ENCODE measurements at places on chromosomes 2 and 18.
A peak's percentile ranks its signal among the peaks of the same experiment; 100 is the strongest.

DNA sequence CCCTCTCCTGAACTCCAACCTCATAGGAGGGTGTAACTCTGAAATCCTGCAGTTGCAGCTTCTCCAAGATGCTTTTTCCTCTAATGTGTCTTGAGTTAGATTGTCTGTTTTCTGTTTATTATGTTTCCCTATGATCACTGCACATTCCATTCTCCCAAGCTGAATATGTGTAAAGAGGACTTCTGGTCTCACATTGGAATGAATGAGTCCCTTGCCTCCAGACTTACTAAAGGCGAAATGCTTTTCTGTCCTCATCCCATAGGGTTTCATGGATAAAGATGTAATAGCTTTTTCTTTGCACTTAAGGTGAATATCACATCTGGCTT, 35.5 kb upstream of the CYP27A1 start:
- no peak for DNase-seq

DNA sequence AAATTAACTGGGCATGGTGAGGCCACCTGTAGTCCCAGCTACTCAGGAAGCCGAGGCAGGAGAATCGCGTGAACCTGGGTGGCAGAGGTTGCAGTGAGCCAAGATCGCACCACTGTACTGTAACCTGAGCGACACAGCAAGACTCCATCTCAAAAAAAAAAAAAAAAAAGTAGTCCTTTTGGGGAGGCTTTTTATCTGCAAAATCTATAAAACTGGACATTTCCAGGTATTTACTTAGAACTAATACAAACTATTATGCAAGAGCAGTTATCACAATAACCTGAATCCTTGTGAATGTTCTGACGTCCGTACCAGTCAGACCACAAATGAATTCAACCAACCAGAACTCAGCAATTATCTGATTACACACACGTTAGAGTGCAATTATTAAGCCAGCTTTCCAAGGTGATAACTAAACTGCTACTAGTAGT, 8.8 kb upstream of the RAPH1 start:
- no peak for DNase-seq

DNA sequence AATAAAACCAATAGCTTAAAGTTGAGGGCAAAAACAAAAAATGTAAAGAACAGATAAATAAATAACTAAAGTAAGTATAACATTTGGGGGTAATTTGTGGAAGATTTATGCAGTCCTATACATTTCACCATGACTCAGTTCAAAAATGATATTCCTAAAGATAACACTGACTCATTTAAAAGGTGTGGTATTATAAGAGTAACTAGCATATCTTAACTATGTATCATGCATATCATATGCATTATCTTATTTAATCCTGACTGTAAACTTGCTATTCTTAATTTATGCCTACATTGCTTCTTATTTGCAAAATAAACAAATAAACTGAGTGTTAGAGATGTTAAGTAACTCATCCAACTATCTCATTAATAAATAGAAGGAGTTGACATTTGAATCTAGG, 726.5 kb upstream of the PKDCC start:
- DNase-seq, result no peak

- no peak for DNase-seq
These were observed 115.2 kb downstream of the GALNT3 start for GRCh38 chr2:165678882-165679281.

GRCh38 chr2:103991591-103991990, 862.3 kb upstream of the POU3F3 start:
- DNase-seq, result no peak

DNA sequence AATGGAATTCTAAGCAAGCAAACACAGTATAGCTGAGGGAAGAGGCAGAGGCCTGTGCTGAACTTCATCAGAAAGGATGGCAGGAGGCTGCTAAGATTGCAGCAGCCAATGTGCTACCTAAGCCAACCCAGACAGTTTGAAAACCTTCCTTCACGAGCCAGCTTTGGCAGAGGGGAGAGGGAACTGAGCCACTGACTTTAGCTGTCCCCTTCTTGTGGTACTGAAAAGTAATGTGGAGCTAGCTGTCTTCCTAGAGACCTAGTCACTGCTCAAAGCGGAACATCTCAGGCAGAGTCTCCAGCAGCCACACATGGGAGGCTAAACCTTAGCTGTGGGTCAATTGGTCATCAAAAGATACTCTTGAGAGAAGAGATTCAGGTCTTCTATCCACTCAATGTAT, 419.0 kb downstream of the FBXO15 start:
- no peak for DNase-seq

DNA sequence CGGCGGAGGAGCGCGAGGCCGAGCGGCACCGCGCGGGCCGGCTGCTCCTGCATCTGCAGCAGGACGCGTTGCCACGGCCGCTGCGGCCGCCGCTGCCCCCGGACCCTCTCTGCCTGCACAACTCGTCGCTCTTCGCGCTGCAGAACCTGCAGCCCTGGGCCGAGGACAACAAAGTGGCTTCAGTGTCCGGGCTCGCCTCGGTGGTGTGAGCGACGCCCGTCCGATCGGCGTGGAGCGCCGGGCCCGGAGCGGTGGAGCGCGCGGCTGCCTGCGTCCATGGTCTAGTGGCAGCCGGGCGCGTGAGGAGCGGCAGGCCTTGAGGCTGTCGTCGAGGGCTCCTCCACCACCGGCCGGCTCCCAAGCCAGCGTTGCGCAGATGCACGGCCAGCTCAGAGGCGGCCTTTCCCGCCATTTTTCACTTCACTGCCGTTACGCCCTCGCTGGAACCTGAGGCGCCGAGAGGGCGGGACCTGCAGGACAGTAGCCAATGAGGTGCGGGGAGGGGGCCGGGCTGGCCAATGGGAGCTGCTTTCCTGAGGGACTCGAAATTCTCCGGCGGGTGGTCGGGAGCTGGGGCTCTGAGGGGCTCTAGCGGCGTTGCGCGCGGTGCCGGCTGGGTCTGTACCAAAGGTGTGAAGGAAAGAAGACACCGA, 1.9 kb downstream of the TLX2 start:
- DNase-seq, result no peak

GRCh38 chr2:120433816-120434290, 87.9 kb downstream of the INHBB start:
- no peak for DNase-seq

DNA sequence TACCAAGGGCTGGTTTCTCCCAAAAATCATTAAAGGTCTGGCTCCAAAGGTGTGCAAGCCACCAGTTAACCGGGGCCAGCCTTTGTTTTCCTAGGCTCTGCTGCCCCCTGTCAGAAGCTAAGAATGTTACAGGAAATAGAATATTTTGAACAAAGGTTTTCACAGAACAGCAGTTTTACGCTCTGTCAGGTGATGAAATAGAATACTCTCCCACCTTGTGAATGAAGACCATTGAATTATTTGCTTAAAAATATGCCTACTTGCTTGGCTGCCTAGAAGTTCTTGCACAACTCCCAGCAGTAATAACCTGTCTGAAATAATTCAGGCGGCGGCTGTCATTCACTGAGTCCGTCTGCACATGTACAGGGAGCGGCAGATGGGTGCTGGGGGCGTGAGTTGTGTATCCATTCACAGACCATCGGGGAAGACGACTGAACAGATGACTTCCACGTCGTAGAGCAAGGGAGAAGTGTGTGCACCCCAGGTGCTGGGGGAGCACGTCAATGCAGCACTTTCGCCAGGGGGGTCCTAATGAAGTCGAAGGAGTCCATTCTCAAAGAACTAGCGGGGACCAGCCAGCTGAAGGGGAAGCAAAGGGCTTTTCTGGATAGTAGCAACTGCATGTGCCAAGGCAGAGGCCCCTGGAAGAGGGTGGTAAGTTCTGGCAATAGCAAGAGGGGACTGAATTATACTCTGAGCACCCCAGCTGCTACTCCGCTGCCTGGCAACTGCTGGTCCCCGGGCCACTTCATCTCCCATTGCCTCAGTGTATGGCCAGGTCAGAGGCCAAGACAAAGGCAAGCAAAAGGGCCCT, 56.1 kb downstream of the SF3B1 start:
- peak; percentile 40 for DNase-seq

GRCh38 chr2:119086327-119086726, 72.2 kb downstream of the C1QL2 start:
- no peak for DNase-seq

DNA sequence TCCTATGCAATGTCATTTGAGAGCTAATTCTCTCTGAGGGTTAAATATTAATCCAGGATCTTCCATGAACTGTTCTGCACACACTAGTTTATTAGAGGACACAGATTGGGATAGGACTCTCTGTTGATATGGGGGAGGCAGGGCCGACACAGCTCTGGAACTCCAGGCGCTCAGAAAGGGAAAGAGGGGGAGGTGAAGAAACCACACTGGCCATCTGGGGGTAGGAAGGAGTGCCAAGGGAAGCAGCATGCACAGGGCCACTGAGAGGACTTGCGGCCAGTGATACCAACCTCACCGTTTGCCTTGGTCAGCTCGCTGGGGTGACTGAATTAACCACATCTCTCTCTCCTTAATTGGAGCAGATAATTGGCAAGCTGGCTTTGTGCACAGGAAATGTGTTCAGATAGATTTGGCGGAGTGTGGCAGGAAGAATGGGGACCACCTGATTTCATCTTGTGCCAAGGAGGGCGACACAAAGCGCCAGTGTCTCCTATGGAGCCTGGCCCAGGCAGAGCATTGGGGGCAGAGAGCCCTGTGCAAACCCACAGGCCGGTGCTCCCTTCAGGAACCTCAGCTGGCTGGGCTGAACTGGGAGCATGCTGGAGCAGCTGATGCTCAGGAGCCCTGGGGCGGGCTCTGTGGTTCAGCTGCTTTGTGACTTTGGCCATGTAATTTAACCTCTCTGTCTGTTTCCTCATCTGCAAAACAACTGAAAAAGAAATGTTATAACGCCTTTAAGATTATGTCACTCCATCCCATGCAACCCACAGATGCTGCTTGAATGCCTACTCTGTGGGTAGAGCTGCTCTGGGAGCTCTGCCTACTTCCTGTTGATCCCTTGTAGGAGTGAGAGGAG, 114.7 kb upstream of the STON1 start:
- no peak for DNase-seq

DNA sequence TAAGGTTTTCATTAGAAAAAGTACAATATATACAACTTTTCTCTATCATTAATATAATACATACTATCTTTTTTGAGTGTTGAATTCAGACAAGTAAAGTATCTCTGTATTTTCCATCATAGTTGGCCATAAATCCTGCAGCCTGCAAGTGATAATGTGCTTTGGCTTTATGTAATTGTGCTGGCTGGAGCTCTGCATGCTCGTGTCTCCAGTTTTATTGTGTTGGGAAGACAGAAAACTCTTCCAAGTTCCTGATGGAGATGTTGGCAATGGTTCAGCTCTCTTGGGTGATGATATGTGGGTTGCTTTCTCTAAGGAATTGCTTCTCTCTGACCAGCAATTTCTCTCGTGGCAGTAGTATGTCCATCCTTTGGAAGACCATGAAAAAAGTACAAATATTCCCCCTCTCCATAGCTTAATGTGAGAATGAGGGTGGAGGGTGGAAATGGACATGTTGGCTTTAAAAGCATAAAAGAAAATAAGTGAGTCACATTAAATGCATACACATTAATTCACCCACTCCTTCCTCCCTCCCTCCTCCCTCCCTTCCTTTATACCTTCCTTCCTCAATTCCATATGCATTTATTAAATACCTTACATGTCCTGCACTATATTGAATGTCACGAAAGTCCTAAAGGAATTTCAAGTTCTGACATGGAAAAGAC, 344.2 kb downstream of the MTX2 start:
- DNase-seq, result no peak

GRCh38 chr2:220473611-220474010, 846.2 kb downstream of the SLC4A3 start:
- no peak for DNase-seq

DNA sequence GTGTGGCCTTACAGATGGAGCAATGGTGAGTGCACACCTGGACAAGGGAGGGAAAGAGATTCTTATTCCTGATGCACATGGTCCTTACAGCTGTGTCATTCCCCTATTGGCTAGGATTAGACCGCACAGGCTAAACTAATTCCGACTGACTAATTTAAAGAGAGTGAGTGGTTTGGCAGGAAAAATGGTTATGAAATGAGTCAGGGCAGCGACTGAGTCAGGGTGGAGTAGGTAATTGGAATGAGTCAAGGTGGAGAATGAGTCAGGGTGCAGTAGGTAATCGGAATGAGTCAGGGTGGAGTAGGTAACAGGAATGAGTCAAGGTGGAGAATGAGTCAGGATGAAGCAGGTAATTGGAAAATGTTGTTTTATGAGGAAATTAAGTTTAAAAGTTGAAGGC, 1353.7 kb upstream of the LRRTM1 start:
- DNase-seq, result no peak

DNA sequence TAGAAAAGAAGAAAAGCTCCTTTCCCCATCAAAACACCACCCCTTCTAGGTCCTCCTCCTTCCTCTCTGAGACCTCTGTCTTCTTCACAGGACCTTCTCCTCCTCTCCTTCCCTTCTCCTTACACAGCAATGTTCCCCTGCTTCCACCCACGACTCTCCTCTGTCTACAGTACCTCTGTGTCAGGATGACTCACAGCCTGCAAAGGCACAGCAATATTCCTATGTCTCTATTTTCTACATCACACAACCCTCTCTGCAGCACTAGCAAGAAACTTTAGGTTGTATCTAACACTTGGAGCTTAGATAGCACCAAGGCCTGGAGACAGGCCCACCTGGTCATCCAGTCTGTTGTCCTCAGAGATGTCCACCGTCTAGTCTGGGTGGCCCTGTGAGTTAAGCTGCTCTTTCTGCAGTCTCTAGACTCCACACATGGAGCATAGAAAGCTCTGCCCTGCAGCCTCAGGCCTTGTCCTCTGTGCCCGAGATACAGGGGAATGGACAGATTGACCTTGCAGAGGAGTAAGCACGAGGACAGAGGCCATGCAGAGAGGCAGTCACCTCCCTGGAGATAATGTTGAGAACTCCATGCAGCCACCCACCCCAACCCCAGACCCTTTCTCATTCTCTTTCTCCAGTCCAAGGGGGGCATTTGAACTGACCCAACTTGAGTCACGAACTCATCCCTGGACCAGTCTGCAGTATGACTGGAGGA, 212.0 kb downstream of the TNS1 start:
- DNase-seq, result no peak

DNA sequence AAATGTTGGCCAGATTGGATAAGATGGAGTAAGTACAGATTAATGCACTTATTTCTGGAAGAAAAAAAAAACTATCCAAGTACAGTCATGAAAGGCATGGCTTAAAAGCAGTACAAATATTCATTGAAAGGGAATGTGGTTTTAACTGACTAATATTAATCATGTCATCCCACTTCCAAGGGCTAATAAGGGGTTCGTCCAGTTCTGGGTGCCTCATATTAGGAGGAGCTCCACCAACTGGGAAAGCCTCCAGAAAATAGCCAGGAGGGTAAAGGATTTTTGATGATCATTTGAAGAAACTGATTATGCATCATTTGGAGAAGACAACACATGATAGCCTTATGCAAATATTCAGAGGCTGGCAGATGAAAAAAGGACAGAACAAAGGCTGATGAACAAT, 115.2 kb upstream of the ARL5A start:
- DNase-seq, result no peak
